ENCODE measurements at places on chromosomes 2 and 18.

DNA sequence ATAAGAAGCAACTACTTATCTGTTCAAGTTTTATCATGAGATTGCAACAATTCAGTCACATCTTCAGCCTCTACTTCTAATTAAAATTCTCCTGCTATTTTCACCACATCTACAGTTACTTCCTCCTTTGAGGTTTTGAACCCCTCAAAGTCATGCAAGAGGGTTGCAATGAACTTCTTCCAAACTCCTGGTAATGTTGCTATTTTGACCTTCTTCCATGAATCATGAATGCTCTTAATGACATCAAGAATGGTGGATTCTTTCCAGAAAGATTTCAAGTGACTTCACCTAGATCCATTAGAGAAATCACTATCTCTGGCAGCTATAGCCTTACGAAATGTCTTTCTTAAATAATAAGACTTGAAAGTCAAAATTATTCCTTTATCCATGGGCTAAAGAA lies 1052.8 kb upstream of the NRXN1 start:
- no peak for DNase-seq

DNA sequence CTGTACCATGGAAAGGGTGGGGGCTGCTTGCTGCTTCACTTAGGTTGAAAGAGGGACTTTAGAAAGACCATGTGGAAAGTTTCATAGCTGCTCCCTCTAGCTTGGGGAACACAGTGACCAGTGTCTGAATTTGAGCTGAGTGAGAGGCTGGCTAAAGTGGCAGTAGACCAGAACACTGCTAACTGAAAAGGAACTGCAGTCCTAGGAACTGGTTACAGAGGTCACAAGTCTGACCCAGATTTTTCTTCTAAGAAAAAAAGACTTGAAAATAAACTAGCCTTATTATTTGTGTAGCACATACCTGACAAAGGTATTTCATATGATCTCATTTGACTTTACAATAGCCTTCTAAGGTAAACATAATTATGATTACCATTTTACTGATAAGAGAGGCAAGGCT lies 153.6 kb downstream of the FSHR start:
- no peak for DNase-seq

GRCh38 chr2:219210196-219210885 lies 3.8 kb downstream of the ZFAND2B start:
- no peak for DNase-seq

GRCh38 chr18:6255116-6255705 lies 159.5 kb downstream of the L3MBTL4 start:
- no peak for DNase-seq

GRCh38 chr2:1483551-1483950 lies 70.3 kb downstream of the TPO start:
- no peak for DNase-seq

GRCh38 chr2:135965756-135966155 lies 19.7 kb downstream of the DARS1 start:
- no peak for DNase-seq

GRCh38 chr2:136863874-136864273 lies 98.5 kb downstream of the THSD7B start:
- DNase-seq = no peak

- no peak for DNase-seq
Observed at GRCh38 chr18:29928081-29928480, 1114.5 kb downstream of the DSC3 start.

DNA sequence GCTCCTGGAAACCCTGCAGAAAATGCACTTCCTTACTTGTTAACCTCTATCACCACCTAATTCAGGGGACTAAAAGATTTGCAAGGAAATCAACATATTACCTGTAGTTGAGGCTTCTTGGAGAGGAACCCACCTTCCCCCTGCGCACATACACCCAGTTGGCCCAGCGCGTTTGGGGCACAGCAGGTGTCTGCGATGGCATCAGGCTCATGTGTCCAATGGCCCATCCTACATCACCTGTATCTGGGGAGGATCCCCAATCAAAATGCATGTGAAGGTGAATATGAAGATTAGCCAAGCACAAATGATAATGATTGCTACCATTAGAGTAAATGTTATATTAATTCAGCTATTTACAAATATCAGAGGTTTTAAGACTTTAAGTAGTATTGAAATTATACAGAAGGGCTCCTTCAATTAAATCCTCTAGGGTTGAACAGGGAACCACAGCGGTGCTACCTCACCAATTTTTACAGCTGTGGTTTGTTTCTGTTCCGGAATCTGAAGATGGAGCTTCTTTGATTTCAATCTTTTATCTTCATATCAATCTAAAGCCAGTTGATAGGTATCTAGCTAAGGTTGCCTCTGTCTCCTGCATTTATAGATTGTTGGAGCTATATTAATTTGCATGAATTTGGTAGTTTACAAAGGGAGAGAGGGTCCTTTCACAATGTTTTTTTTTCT lies 486.0 kb downstream of the RNF144A start:
- no peak for DNase-seq

DNA sequence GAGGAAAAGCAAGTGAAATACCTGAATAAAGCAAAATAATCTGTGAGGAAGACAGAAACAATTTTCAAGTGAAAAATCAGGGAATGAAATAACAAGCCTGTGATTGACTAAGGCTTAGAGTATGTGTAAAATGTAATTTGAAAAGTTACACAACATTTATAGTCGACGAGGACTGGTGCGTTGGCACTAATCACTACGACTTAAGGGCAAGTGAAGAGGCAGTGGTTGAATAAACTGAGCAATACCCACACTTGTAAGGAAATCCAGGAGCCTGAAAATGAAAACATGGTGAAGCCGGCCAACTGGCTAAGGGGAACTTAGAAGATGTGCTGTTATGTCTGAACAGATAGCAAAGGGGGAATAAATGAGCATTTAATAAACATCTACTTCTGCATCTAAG lies 13.4 kb downstream of the DOK1 start:
- no peak for DNase-seq

- no peak for DNase-seq
Observed at GRCh38 chr2:201882353-201883090, 76.2 kb downstream of the CDK15 start.

DNA sequence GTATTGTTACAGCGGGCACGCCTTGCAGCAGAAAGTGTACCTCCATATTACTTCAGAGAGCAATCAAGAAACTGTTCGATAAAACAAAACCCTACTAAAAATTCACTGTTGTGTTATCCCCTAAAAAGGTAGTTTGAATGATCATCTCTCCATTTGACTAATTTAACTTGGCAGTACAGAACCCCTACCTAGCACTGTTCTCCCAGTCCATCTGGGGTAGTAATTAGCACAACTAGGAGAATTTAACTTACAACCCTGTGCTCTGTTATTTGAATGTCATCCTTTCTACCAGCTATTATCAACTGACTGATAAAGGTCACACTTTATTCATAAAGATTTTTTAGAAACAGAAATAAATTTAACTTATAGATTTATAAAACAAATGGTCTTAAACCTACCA lies 121.2 kb downstream of the EPB41L3 start:
- no peak for DNase-seq

DNA sequence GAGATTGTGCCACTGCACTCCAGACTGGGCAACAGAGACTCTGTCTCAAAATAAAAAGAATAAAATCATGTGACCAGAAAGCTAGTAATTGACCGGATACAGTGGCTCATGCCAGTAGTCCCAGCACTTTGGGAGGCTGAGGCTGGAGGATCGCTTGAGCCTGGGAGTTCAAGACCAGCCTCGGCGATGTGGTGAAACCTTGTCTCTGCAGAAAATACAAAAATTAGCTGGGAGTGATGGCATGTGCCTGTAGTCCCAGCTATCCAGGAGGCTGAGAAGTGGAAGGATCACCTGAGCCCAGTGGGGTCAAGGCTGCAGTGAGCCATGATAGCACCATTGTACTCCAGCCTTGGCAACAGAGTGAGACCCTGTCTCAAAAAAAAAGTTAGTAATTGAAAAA lies 36.8 kb downstream of the COX7A2L start:
- DNase-seq = no peak

GRCh38 chr2:108388045-108388444 lies 10.3 kb downstream of the SULT1C4 start:
- no peak for DNase-seq

DNA sequence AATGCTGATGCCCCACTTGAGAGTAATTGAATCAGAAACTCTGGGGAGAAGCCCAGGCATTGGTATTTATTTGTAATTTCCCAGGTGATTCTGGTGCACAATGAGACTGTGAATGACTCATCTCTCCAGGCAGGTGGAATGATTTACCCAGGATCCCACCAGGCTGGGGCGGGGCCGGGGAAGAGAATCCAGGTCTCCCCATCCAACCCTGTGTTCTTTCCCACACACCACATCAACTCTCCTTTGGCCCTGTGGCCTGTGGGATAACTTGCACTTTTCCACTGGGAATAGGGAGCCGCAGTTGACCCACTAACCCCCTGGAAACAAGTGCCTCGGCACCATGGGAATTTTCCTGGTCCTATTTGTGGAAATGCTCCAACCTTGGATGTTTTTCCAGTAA lies 409.8 kb downstream of the ZNF521 start:
- DNase-seq = no peak

DNA sequence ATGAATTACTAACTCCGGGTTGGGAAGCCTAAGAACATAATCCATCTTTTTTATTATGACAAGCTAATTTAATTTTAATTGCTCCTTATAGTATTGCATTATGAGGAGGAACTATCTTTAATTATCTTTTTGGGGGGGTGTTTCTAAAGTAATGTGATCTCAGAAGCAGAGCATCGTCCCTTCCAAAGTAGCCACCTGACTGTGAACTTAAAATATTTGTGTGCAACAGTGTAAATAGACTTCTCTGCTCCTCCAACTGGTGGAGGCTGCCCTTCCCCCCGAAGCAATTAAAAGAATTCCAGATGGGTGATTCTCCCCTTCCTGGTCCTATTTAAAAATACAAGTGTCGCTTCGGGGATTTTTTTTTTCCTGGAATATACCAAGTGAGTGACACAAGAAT lies 55.7 kb downstream of the TCF7L1 start:
- no peak for DNase-seq

DNA sequence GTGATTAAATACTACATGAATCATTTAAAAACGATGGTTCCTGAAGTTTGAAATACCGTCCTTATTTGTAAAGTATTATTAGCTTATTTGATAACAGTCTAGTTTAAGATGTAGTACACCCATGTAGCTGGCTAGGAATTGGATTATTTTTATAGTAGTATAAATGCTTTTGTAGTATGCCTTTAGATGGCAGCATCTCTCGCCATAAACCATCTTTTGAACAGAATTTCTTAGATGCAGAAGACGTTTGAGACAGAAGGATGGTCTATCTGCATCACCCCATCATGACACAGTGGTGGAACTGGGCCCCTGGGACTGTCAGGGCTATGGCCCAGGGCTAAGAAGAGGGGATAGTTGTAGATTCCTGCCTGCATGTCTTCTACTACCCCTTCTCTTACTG lies 152.7 kb downstream of the WDSUB1 start:
- no peak for DNase-seq

Measured in activated CD4-positive, alpha-beta T cell treated with anti-CD3 and anti-CD28 coated beads, Interleukin-2, amount 50 U/mL, for 24 hours (primary cell).